Activated naive CD4-positive, alpha-beta T cell treated with anti-CD3 and anti-CD28 coated beads, Interleukin-2, amount 10 ng/mL, durations not matched to agents 5 hours and 36 hours (primary cell): ENCODE measurements at places on chromosomes 5 and 9. TPM values are rescaled to one million over a fixed set of nuclear protein-coding genes. Genes with fewer than 3 reads are reported as not detected.

The HTR1A gene
- not detected for total RNA-seq

The HSPB3 gene
- total RNA-seq, result not detected

The TLX3 gene
- total RNA-seq, result not detected

The LECT2 gene
- not detected for total RNA-seq

The NUTM2F gene
- total RNA-seq, result not detected
